ENCODE measurements at places on chromosomes 11 and 22.

DNA sequence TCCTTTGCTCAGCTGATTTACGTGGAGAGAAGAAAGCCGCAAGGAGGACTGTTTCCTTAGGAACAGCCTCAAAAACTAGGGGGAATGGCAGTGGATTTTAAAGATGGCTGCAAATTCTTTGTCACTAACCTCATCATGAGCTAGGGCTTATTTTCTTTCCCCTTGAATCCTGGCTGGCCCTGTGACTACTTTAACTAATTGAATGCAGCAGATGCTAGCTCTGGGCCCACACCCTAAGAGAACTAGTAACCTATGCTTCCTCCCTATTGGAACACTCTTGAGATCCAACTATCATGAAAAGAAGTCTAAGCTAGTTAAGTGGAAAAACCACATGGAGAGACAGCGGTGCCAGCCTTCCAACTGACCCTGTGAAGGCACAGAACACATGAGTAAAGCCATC lies 421.3 kb upstream of the NARS2 start:
- DNase-seq = no peak

DNA sequence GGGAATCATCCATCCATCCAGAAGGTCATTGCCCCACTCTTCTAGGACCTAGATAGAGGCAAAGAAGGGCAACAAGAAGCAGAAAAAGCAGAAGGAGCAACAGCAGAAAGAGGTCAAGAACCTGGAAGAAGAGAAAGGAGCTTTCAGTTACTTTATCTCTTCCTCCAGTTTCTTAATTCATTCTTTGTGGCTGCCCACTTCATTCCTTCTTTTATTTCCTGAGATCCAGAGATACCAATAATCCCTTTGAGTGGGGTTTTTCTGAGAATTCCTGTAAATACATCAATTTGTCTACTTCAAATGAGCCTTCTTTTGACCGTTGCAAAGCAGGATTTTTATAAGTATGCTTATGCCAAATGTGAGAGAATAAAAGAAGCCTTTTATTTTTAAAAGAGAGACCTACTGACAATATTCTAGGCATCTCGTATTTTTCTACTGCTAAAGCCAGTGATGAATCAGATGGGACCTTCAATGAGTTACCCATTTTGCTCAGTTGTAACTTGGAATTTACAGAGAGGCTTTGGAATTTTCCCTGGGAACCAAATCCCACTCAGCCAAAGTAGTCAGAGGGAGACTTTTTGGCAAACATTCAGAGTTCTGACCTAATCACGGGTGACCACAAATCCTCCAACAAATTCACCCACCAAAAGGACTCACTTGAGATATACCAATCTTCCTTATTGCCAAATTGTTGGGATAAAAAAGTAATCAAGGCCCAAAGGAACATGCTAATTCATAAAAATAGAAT lies 54.9 kb downstream of the ZC3H12C start:
- DNase-seq = no peak

- DNase-seq = no peak
These were observed 67.4 kb upstream of the RASSF10 start for GRCh38 chr11:12941671-12942070.

DNA sequence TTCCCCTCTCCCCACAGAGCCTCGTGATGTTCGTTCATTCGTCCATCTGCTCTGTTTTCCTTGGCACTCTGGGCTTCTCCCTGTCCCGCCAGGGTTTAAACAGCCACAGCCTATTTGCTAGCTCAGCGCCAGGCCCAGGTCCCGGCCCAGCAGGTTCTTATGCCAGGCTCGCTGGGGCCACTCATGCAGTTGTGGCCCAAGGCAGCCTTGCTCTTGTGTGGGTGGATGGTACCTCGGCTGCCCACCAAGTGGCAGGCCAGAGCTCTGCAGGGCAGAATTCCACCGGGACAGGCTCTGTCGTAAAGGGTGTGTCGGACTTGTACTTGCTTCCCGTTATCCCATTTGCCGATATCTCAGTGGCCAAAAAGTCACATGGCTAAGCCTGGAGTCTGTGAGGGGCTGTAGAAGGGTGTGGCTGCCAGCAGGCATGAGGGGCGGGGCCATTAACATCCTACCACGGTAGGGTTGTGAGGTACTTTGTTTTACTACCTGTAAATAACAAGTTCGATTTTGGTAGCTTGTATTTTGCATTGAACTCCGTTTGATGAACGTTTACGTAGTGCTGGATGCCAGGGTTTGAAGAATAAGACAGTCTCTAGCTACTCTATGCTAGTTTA lies 7.9 kb downstream of the FAM118A start:
- DNase-seq = no peak

DNA sequence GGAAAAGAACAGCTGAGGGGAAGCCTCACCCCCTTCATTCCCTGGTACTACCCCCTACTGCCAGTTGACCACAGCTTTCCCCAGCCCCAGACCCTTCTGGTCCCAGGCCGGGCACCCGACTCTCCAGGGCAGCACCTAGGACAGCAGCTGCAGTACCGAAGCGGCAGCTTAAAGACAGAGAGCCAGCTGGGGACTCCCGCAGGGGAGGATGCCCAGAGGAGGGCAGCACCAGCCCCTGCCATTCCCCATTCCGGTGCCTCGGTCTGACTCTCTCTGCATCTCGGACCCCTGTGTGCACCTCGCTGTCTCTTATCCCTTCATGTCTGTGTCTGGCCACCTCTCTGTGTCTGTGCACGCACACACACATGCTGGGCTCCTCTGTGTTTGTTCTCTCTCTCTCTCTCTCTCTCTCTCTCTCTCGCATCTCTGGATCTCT lies 9.4 kb downstream of the IGSF9B start:
- DNase-seq = no peak

- DNase-seq = no peak
These were observed 3.0 kb downstream of the SAC3D1 start for GRCh38 chr11:65043881-65044501.

GRCh38 chr11:124752471-124753102 lies 532 bp upstream of the VSIG2 start:
- DNase-seq = no peak

- DNase-seq = peak; percentile 24
These were observed 482 bp downstream of the DDX17 start for GRCh38 chr22:38505541-38506117.

DNA sequence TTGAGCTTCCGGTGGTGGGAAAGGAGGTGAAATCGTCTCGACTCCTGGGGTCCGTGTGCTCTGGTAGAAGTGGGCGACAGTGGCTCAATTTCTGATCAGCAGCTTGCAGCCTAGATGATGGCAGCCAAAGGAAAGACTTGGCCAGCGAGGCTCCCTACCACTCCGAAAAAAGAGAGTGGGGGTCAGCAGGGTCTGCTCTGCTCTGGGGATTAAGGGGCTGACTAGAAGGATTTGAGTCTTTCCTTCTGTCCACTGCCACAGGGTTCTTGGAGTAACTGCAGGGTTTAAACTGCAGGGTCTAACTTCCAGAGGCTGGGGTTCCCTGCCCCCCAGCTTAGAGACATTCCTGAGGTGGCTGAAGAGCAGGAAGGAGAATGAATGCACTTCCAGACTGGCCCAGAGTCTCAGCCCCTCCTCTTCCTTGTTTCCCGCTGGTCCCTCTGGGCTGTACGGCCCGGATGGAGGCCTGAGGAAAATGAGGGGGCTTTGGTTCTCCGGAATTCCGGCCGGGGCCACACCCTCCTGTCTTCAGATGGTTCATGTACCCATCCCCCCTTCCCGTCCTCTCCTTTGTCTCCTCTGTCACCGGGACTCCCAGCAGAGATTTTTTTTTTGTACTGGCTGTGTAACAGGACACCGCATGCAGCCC lies 907 bp downstream of the SERPINH1 start:
- DNase-seq = no peak

- DNase-seq = no peak
These were observed 10.9 kb upstream of the RNF141 start for GRCh38 chr11:10551845-10552352.

DNA sequence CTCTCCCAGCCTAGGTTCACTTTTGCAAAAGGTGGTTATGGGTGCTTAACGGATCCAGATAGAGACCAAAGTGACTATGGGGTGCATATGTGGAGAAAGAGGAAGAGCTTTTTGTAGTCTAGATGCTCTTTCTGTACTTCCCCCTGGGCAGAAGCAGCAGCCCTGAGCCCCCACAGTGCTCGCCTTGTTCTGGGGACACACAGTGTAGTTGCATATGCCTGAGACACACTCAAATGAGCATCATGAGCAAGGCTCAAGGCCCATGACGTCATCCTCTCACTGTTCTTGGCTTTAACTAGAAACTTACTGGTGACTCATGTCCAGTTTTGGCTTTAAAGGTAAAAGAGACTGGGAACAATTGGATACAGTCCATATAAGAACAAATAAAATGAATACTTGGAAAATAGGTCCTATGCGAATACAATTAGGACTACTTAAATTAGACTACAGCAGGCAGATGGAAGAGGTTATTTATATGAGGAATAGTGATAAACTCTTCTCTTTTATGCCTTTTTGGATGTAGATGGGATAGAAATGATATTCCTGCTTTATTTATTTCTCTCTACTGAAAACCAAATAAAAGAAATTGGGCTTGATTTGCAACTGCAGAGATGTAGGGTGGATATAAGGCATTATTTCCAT lies 20.1 kb upstream of the PEX26 start:
- no peak for DNase-seq

GRCh38 chr22:39502109-39502788 lies at the start of gene MIEF1:
TSS of gene MIEF1 (plus strand) at chr22:39502290. CDS start at chr22:39511295, 9,005 bp downstream.
- peak; percentile 84 for DNase-seq

GRCh38 chr11:127470306-127470884 lies 469.8 kb upstream of the KIRREL3 start:
- DNase-seq = no peak

DNA sequence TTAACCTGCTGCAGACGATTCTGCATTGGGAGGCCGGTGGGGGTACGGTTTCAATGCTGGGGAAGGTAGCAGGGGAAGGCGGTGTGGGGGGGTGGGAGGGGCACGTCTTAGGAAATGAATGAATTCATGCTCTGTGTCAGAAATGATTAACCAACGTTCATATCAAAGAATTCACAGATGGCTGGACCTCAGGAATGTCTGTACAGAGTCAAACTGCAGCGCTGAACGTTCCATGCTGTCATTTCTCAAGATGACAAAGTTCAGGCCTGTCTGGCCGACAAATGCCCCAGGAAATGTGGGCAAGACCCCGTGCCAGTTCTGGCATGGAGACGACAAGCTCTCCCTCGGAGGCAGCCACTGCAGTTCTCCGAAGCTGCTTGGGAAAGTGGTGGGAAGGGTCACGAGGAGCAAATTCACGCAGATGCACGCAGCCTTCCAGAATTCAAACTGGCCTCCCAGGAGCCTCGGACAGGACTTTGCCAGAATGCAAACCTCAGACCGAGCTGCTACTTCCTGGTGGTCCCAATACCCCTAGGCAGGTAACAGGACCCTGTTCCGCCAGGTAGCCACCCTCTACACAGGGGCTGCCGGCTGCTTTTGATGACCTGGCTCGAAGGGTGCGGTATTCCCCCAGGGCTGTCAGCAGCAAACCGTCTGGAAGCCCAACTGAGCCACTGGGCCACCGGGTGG lies 81.5 kb downstream of the TRMU start:
- DNase-seq = no peak

DNA sequence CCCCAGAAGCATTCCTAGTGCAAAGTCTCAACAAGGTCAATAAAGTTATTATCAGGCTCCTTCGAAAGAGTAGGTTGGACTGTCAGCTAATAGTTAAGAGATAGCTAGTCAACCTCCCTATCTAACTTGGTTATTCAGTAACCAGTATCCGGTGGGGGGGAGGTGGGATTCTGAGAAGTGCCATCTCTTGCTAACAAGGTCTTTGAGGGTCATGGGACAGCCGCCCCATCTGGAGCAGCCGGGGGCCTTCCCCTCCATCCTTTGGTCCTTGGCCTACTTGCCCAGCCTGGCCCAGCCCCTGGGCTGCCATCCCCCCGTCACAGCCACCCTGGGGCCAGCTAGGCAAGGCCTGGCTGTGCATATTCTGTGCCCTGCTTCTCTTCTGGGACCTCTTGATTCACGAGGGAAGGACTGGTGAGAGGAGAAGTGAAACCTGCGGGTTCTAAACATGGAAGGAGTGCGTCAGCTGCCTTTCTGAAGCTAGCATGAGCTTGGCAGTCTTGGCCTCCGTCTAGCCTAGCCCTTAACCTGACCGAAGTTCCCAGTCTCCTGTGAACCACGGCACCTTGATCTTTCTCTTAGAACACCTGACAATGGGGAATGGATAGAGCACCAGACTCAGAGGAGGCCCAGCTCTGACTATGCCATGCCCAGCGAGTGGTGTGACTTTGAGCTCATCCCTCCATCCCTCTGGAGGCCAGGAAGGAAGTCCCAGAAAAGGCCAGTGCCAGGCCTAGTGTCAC lies 9.3 kb downstream of the SLC37A2 start:
- DNase-seq = no peak

- DNase-seq = peak; percentile 22
These were observed 2.6 kb upstream of the GCAT start for GRCh38 chr22:37804881-37805809.

GRCh38 chr11:68974421-68975194 lies 6.2 kb downstream of the MRGPRD start:
- no peak for DNase-seq

DNA sequence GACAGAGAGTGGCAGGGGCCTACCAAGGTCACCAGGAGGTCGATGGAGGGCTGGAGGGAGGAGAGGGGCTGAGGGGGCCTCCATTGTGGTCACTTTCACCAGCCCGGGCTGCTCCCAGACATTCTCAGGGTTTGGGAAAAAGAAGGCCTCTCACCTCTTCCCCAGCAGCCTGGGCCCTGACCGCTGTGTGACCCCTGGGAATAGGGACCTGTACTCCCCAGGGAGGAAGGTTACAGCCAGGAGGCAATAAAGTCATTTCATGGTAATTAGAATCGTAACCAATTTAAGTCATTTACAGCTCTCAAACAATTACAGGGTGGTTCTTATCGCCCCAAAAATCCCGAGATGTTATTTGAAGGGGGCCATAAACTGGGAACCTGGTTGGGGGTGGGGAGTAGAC lies 37.8 kb downstream of the ISX start:
- no peak for DNase-seq

- DNase-seq = no peak
These were observed 90.7 kb downstream of the ETS1 start for GRCh38 chr11:128496692-128497060.

DNA sequence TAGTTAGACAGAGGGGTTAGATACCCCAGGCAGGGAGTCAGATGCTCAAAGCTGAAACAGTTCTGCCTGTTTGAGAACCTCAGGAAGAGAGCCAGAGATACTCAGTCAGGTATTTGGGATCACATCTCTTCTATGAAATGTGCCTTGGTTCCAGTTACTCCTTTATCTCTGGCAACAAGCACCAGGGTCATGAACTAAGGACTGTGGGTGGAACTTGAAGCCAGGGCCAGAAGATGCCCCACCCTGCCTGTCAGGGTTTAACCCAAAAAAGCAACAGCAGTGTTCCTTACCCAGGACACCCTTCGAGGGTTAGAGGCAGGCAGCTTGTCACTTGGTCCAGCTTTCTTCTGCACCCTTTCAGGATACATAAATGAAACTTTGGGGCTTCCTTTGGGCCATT lies 15.0 kb upstream of the WT1 start:
- no peak for DNase-seq
